Naive B cell (primary cell): ENCODE measurements at places on chromosomes 5 and 9.

DNA sequence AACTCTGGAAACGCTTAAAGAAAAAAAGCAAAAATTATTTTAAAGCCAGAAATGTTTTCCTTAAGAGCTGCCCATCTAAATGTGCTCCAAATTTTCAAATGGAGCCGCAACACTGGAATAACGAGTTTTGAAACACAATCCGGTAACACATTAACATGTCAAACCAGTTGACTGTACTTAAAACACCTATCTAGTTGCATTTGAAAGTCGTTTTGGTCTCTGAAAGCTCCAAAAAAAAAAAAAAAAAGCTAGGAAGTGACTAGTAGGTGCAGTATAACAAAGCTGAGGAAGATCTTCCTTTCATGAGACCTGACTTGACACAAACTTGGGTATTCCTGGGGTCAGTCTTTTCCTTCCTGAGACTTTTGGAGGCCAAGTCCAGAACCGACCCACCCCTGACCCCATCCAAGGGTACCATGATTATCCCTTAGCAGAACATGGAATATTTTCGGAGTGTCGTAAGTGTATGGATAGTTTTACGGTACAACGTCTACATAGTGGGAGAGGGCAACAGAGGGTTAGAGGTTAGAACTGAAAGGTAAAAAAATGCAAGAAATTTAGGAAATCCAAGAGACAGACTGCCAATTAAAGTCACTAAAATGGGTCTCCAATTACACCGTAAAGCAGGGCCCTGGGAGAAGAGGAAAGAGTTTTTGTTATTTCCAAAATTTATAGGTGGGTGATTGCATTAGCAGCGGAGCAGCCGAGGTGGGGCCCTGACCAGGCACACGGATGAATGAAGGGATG lies 812 bp downstream of the CETN3 start:
- no peak for DNase-seq

- DNase-seq: peak; percentile 65
Measured at GRCh38 chr9:93061791-93062763, 3.6 kb downstream of the SUSD3 start.

GRCh38 chr5:6135977-6136376 lies 242.4 kb downstream of the MED10 start:
- DNase-seq: no peak

DNA sequence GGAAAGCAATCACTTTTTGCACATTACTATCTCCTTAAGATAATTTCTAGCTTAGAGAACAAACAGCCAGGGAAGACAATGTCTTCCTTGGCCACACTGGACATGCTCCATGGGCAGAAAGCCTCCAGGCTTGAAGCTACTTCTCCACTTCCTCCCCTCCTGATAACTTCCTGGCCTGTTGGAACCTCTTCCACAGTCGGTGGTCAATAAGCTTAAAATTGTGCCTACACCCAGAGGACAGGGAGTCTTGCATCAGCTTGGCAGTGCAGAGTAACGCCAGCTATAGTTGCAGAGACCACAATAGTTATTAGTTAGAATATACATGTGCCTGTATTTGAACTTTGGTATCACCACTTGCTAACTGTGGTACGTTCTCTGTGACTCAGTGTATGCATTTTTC lies 58.1 kb upstream of the ABCA1 start:
- DNase-seq: no peak

DNA sequence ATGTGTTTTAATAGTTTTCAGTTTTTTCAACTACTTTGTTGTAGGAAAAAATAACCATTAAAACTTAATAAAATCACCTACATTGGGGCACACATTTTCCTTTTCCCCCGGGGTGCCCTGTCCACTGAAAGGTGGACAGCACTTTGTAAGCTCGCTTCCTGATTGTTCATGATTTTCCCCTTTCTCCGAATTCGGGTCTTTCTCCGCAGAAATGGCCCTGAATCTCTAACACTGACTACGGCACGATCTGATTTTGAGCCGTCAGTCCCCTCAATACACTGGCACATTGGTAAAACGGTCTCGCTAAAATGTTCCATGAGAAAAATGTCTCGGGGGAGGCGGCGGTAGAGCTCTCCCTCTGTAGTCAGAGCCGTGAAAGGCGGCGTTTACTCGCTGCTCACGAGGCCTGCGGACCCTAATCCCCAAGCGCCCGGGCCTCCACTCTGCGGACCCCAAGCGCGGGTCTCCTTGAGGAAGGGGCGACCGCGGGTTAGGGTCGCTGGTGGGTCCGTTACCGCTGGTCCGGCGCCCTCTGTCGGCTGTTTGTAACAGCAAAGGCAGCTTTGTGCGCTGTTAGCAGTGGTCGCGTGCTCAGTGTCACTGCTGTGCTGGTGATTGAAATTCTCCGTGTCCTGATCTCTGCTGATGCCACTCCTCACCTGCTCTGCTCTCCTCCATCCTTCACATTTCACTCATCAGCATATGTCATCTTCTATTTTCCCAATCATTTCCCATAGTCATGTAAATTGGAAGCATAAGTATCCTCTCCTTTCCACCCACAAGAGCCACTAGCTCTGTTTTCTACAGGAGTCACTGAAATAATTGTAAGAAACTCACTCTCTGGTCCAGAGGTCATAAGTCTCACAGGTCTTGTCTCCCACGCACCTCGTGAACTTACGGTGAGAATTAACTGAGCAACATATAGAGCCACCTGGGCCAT lies 10.8 kb upstream of the IFNA2 start:
- peak; percentile 44 for DNase-seq
